ENCODE measurements at places on chromosomes 1 and 21.

DNA sequence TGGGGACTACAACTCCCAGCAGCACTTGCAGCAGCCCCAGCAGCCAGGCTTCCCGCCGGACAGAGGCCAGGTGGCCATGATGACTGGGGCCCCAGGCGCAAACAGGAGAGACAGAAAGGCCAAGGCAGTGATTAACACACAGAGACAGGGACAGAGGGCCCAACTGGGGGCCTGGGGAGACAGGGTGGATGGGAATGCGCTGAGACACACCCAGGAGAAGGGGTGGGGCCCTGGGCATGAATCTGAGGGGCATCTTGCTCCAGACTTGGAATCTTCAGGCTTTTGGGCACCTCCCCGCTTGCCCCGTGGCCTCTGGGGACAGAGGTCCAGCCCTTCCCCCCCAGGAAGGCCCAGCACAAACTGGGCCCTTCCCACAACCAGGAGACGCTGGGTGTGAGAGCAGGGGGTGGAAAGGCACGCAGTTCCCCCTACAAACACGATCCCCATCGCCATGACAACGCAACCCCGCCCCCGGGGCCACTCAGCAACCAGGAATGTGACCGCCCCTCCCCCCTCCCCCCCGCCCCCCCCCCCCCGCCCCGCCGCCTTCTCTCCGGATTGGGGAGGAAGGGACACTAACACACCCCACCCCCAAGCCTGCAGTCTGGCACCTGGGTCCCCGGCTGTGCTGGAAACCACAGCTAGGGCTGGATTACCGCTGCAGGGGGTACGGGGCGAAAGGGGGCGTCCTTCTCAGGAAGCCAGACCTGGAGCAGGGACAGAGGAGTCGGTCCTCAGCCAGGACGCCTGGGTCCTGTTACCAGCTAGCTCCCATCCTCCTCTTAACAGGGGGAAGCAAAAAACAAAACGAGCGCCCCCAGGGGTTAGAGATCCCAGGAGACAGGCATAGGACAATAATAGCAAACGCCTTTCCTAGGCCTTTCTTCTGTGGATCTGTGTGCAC, 4.5 kb downstream of the HDGF start:
- DNase-seq: no peak

DNA sequence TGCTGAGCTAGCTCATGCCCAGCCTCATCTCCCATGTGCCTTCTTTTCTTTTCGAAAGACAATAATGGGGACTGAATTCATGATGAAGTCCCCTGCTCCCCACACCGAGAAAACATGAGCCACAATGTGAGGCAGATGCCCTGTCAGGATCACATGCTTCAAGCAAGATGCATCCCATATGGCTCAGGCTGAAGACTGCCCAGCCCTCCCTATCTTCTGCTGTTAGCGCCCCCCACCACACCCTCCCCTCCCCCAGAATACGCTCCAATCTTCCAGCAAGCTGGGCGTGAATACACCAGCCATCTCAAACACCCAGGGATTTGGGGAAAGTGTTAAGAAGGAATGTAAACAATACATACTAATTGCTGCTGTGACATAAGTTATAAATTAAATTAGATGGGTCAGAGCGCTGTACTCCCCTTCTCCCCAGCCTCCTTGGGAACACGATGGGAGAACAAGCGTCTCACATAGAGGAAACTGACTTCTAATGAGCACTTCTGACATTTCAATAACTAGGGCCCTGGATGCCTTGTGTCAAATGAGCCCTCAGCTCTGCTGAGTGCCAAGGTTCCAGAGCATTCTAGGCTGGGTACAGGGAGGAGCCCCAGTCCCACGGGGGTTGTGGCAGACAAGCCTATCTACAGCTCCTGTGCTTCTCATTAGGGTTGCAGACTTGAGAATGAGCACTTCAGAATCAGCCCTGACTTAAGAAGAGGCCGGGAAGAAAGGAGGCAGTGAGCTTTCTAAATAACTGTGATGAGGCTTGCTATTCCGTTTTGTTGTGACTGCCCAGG, 55.6 kb downstream of the TNR start:
- DNase-seq: no peak

- no peak for DNase-seq
These were observed 25.1 kb downstream of the CDCP2 start for GRCh38 chr1:54127594-54128300.

DNA sequence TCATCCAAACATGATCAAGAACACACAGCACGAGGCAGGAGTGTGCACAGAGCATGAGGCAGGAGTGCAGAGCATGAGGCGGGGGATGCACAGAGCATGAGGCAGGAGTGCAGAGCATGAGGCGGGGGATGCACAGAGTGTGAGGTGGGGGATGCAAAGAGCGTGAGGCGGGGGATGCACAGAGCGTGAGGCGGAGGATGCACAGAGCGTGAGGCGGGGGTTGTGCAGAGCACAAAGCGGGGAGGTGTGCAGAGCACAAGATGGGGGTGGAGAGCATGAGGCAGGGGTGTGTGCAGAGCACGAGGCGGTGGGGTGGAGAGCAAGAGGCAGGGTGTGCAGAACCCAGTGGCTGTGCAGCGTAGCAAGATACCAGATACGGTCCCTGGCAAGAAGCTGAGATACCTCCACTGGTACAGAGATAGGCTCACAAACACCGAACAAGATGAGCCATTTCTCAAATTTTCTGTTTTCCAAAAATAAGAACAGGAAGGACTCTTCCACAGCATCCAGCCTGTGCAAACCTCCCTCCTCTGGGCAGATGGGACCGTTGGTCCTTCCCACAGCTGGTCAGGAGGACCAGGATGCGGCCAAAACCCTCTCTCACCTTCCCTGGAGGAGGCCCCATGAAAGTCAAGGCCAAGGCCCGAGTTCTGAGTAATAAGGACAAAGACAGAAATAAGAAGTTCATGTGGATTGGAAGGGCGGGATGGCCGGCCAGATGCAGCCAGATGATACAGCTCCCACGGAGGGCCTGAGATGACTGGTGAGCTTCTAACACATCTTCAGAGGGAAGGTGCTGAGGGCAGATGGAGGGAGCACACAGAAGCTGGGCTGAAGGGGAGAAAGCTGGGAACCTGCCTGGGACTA, 12.0 kb downstream of the SPATC1L start:
- DNase-seq: no peak

- no peak for DNase-seq
These were observed 37.0 kb downstream of the ZBTB8B start for GRCh38 chr1:32501865-32502264.

GRCh38 chr1:13781907-13782633, 82.1 kb downstream of the PRDM2 start:
- DNase-seq: no peak

DNA sequence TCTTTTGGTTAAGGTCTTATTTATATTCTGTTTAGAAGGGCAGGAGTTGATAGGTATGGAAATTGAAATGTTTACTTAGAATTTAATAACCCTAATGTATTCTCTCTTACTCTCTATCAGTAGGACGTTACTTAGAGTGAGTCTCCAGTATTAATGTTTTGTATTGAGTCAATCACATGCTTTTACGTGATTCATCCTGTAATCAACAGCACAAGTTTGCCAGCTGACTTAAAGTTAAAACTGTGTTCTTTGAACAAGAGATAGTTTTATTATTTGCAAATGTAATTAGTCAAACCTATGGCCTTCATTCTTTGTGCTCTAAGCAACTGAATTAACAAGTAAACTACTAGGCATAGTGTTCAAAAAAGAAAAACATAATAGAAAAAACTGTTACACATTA, 57.3 kb downstream of the PKN2 start:
- no peak for DNase-seq

DNA sequence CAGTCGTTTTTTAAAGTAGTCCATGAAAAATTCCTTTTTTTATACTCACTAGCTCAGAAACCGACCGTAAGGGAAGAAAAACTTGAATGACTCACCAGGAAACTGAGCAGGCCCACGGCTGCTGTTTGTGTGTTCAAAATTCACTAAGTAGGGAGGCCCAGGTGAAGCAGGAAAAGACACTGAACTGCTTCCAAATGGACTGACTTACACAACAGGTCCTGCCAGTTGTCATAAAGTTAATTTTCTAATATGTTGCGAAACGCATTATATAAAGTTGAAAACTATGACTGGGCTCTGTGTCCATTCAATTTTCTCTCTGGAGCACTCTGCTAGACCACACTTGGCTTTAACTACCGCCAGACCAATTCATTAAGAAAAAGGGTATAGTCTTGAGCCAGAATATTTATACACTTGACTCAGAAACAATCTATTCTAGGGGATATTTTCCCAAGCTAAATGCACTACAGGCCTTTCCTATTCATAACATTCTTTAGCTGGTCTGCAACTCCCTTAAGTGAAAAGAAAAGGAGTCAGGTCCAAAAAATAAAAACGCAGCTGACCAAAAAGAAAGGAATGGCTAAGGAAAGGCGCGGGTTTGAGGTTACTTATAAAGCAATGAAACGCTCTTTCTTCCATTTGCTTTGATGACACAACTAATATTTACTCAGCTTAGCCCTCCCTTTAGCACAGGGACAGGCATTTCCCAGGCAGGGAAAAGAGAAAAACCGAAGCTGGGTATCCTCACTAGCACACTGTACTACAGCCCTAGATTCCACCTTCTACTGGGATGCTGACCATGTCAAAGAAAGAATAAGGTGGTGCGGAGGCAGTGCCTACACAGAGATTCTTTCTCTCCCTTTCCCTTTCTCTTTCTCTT, 306.3 kb upstream of the ESRRG start:
- no peak for DNase-seq

DNA sequence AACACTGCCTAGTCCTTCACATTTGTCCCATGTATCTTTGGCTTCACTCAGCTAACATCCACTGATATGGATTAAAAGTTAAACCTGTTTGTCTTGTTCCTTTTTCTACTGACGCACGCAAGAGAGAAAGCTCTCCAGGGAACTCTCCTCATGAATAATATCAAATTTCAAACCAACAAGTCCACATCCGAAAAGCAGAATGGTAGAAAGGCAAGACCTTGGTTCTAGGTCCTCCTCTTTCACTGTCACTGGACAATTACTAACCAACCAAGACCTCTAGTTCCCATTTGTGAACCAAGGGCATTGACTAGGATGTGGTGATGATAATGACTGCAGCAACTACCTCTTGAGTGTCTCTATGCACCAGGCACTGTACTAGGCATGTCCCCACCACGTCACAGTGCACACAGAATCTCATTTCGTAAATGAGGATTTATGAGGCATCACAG, 8.4 kb downstream of the PLPP3 start:
- no peak for DNase-seq

- peak; percentile 79 for DNase-seq
These were observed 34.7 kb downstream of the TOMM20 start for GRCh38 chr1:235093696-235094592.

GRCh38 chr1:170370087-170370486, 161.9 kb upstream of the GORAB start:
- DNase-seq: no peak

DNA sequence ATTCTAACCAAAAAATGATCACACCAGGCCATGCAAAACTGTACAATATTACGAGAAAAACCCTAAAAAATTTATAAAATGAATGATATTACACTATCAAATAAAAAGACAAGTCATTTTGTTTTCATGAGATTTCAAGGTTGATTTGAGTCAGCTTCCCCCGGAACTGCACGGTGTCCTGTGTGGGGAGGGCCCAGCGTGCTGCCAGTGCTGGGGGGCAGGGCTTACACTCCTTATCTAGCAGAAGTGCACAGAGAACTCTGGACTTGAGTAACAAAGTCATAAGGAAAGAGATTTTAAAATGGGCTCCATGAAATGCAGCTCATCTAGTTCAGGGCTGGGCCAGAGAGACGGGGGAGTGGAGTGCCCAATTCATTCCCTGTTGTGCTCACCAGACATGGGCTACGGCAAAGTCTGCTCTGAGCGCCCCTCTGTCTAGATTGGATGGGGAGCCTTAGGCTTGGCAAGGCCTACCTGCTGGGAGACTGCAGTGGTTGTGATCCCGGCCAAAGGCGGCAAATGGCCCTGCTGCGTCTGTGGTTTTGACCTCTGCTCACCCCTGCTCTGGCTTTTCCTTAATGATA, 50.1 kb downstream of the COQ8A start:
- peak; percentile 55 for DNase-seq

DNA sequence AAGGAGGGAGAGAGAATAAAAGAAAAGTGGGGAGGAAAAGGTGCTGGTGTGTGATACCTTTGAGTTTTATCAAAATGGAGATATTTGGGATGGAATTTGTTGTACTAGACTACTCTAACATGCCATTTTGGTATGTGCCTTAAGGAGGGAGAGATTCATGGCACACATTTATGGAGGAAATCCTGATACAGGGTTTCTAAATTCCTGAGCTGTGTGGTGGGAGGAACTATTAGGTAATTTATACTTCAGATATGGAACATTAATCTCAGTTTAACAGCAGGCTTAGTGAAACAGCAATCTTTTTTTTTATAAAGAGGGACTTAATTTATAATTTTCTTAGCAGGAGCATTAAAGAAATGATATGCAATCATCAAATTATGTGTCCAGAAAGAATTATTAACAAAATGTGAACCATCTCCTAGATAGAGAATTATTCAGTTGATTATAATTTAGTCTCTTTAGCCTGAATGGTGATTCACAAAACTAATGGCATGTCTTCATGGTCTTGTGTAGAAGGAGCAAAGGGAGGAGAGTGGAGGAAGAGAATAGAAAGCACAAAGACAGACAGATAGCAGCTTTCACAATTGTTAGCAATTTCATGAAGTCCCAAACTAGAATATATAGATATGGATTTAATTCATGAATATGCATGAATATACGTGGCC, 301.6 kb downstream of the HLX start:
- no peak for DNase-seq

GRCh38 chr1:21251773-21252471, 38.3 kb downstream of the ECE1 start:
- DNase-seq: no peak

DNA sequence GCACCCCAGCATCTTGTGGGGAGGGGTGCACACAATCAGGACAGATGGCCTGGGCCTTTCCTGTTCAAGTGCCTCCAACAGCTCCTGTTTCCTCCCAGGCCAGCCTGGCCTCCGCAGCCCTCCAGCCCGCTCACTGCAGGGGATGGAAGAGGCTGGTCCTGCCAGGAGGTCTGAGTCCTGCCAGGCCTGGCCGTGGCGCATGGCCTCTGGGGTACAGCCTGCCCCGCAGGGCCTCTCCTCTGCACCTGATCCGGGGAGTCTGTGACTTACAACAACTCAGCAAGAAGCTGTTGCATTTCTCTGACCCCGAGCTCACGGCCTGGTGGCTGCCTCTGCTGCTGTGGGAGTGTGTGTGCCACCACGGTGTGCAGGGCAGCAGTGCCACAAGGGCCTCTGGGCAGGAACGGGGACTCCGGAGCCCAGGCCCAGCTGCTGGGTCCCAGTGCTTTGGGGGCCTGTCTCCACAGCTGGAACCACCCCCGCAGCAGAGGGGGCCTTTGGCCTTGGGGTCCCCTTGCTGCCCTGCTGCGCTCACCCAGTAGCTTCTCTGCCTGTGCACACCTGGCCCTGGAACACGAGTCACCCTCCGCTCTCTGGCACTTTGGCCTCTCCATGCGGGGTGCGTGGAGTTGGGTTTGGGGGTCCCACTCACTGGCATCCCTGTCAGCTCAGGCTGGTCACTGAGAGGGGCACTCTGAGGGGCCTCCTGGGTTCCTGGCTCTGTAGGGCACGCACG, 17.4 kb upstream of the LRRC3 start:
- DNase-seq: no peak

DNA sequence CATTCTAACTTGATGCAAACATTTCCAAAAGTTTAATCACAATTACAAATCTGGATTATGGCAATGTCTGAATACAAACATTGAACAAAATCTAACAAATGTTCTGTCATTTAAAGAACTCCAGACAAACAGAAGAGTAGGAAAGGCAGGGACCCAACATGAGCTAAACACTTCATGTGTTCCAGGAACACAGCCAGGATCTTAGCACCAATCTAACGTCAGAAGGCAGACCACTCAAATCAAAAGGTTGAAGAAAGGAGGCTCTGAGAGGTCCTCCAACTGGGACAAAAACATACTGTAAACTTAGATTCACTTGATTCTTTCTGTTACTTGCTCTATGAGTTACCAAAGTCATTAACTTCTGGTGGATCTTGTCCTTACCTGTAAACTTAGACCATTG, 374.0 kb downstream of the NEGR1 start:
- DNase-seq: no peak

Measured in stimulated activated CD4-positive, alpha-beta T cell treated with anti-CD3 and anti-CD28 coated beads, TNF-alpha, amount 100 ng/mL, for 48 hours (primary cell).